RWPE2 (cell line): ENCODE measurements at places on chromosomes 11 and 22.

- no peak overlapping the region for H3K27ac ChIP-seq
- peaks cover 13% of the 10 kb centered on the region for H3K27me3 ChIP-seq
- H3K4me1 ChIP-seq, result peaks cover 6% of the 10 kb centered on the region
- H3K36me3 ChIP-seq, result no peaks in the 10 kb centered on the region
- no peak for DNase-seq
Observed at GRCh38 chr11:72642884-72643522, 31.2 kb downstream of the PDE2A start.

DNA sequence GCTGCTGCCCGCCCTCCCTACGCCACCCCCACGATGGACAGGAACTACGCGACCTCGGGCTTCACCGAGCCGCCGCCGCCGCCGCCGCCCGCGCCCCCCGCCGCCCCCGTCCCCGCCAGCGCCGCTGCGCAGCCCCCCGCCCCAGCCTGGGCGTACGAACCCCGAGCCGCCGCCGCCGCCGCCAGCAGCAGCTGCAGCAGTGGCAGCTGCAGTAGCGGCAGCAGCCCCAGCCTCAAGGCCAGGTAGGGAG, 407 bp downstream of the QSER1 start:
- peak overlapping the region; percentile 78 for H3K27ac ChIP-seq
- H3K36me3 ChIP-seq, result 0 out of 2 replicates have a peak, but pooled peaks cover 5% of the 10 kb centered on the region
- peaks cover 15% of the 10 kb centered on the region for H3K4me1 ChIP-seq
- H3K27me3 ChIP-seq, result no peaks in the 10 kb centered on the region
- H3K4me3 ChIP-seq, result peak overlapping the region; percentile 59
- no peak for DNase-seq

GRCh38 chr11:128498721-128499245, 88.6 kb downstream of the ETS1 start:
- H3K36me3 ChIP-seq, result peaks cover 65% of the 10 kb centered on the region
- no peak for DNase-seq
- H3K4me3 ChIP-seq, result no peak overlapping the region
- no peaks in the 10 kb centered on the region for H3K27me3 ChIP-seq

GRCh38 chr11:77066229-77067042, at the start of gene CAPN5:
TSS of gene CAPN5 (plus strand) at chr11:77066971. CDS start at chr11:77084887, 17,916 bp downstream.
- H3K4me3 ChIP-seq, result peak within 1 kb of the TSS; percentile 56
- DNase-seq, result peak; percentile 85
- H3K27me3 ChIP-seq, result no peaks in the 10 kb centered on the region
- no peaks in the 10 kb centered on the region for H3K36me3 ChIP-seq
- no peak within 1 kb of the TSS for H3K27ac ChIP-seq

- no peak for DNase-seq
- peak overlapping the region; percentile 71 for H3K27ac ChIP-seq
- H3K27me3 ChIP-seq, result no peaks in the 10 kb centered on the region
- peaks cover 28% of the 10 kb centered on the region for H3K4me1 ChIP-seq
Observed at GRCh38 chr22:46934746-46935491, 172.5 kb downstream of the TBC1D22A start.

DNA sequence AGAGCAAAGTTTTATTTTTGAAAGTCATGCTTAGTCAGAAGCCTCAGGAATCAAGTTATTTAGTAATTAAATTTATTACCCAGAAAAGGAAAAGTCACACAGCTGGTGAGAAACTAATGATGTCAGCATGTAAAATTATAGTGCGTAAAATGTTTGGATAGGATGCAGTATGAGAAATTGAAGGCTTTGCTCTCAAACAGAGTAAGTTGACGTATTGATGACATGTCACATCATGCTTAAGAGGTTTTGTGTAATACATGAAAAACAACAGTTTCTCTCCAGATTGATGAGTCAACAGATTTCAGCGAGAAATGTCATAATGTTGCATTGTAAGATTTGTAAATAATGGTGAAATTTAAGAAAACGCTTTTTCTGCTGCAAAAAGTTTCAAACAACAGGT, 769.8 kb downstream of the METTL15 start:
- no peak for DNase-seq
- peak overlapping the region; percentile 65 for H3K27ac ChIP-seq
- H3K4me1 ChIP-seq, result peaks cover 28% of the 10 kb centered on the region
- no peaks in the 10 kb centered on the region for H3K36me3 ChIP-seq
- no peaks in the 10 kb centered on the region for H3K27me3 ChIP-seq

DNA sequence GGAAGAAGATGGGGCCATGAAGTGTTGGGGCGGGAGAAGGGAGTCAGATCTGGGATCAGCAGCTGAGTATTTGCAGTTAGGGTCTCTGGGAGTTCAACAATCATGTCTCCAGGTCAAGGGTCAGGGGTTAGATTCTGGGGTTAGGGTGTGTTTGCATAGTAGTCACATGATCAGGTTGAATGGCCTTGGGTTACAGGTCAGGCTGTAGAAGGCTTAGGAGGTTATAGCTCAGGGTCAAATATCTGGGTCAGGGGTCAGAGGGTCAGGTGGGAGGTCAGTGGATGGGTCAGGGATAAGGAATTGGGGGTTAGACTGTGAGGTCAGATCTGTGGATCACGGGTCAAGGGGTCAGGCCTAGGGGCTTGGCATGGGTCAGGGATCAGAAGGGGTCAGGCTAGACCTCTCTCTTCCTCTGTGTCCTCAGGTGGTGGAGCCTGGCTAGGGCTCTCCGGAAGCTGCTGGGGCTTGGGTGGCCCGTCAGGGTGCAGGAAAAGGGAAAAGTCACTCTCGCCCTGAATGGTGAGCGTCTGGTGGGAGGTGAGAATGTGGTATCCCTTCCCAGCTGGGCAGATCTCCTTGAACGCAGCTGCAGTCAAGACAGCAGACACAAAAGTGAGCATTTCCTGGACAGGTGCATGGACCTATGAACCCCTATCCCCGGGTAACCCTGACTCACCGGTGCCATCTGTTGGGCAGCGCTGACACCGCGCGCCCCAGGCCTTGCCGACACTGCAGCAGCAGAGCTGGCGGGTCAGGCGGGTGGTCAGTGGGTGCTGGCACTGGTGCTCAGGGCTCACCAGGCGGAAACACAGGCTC, 6.4 kb downstream of the LTBP3 start:
- DNase-seq, result no peak
- H3K27ac ChIP-seq, result no peak overlapping the region
- H3K4me1 ChIP-seq, result peaks cover 17% of the 10 kb centered on the region
- no peak overlapping the region for H3K4me3 ChIP-seq
- no peaks in the 10 kb centered on the region for H3K27me3 ChIP-seq

DNA sequence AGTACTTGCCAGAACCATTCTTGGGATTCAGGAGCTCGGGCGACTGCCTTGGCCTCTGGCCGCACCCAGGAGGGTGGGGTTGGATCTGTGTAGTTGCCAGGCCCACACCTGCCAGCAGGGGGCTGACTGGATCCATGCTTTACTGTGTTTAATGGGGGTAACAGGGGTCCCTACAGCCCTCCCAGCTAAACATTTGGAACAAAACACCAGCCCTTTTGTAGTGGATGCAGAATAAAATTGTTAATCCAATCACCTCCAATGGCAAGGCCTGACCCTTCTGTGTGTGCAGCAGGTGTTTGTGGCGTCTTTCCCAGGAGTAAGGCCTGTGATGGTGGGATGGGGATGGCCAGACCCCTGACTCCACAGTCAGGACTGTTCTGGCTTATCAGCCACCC, 22.5 kb downstream of the SUN2 start:
- no peaks in the 10 kb centered on the region for H3K27me3 ChIP-seq
- peaks cover 86% of the 10 kb centered on the region for H3K36me3 ChIP-seq
- no peak overlapping the region for H3K4me3 ChIP-seq
- no peak overlapping the region for H3K27ac ChIP-seq

- no peaks in the 10 kb centered on the region for H3K27me3 ChIP-seq
- DNase-seq, result peak; percentile 54
- H3K4me3 ChIP-seq, result no peak overlapping the region
- no peaks in the 10 kb centered on the region for H3K36me3 ChIP-seq
Observed at GRCh38 chr11:2797741-2798361, 87.7 kb downstream of the CDKN1C start.

DNA sequence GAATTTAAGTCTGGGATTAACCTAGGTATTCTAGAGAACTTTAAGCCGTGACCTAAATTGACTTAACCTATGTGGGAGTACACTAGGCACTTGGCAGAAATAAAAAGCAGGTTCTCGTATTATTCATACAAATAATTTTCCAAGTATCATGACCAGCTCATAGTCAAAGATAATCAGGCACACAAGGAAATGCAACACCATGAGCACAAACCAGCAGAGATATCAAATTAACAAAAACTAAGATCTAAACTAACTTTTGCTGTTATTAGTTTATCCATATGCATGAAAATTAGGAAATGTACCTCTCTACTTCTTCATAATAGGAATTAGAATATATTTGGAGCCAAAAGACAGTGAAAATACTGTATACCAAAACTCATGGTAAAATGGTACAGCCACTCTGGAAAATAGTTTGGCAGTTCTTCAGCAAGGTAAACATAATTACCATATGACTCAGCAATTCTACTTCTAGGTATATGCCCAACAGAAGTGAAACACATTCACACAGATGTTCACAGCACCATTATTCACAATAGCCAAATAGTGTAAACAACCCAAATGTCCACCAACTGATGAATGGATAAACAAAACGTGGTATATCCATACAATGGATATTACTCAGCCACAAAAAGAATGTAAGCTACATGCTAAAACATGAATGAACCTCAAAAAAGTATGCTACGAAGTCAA, 154.1 kb downstream of the ENTHD1 start:
- no peak overlapping the region for H3K4me3 ChIP-seq
- no peaks in the 10 kb centered on the region for H3K36me3 ChIP-seq
- no peak for DNase-seq

DNA sequence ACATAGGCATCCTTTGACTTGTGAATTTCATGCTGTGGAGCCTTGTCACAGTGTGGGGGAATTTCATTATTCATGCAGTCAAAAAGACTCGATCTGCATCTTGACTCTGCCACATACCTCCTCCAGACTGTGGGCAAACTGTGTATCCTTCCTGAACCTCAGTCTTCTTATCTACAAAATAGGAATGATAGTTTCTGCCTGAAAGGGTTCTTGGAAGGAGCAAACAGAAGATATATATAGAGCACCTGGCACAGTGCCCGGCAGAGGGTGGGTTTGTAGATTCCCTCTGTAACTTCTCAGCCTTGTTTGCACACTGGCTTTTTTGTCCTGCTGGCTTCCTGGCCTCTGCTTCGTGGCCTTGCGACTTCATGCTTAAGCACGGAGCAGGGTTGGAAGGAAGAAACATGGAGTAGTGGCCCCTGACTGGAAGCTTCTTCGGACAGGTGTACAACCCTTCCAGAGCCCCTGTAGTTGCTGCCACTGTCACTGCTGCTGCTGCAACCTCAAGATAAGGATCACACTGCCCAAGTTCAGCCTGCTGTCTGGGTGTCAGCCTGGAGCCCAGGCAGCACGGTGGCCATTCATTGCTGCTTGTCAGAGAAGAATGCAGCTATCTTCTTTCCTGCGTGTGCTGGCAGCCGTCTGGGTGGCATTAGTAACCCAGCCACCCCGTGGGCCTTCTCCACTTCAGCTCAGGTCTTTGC, 106.4 kb downstream of the MICAL2 start:
- H3K27ac ChIP-seq, result no peak overlapping the region
- H3K36me3 ChIP-seq, result peaks cover 100% of the 10 kb centered on the region
- H3K4me1 ChIP-seq, result peaks cover 13% of the 10 kb centered on the region
- no peak for DNase-seq
- no peaks in the 10 kb centered on the region for H3K27me3 ChIP-seq

- peaks cover 5% of the 10 kb centered on the region for H3K4me1 ChIP-seq
- H3K27ac ChIP-seq, result no peak overlapping the region
- H3K27me3 ChIP-seq, result no peaks in the 10 kb centered on the region
- no peak for DNase-seq
Observed at GRCh38 chr22:24338726-24339451, 68.3 kb downstream of the SPECC1L start.

DNA sequence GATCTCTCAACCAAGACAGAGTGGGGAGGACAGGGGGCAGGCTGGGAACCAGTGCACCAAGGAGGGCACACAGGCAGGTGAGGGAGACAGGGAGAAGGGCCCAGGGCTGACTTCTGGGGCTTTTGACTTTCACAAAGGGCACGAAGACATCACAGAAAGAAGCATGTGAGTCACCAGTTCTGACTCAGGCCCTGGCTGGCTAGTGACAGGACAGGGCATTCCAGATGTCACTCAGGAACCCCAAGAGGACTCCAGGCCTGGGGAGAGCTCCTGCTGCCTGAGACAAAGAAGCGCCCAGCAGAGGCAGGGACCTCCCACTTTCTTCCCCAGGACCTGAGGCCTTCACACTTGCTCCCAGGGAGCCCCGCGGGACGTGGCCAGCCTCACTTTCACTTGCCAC, 497.2 kb downstream of the BUD13 start:
- DNase-seq, result no peak
- no peaks in the 10 kb centered on the region for H3K4me1 ChIP-seq
- no peaks in the 10 kb centered on the region for H3K36me3 ChIP-seq
- H3K27me3 ChIP-seq, result no peaks in the 10 kb centered on the region

DNA sequence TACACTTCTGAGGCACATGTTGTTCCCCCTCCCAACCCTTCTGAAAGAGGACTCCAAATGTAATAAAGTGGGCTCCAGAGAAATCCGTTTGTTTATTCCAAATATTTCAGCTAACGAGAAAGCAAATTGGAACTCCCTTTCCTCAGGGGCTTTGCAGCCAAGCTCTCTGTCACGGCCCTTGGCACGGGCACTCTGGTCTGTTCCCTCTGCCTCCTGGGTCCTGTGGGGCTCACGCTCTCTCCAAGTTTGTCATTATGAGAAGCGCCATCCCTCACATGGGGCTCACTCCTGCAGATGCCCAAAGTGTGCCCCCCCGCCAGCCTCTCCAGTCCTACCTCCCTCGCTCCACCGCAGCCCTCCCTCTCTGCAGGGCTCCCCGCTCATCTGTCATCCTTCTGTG, 125.4 kb upstream of the POU2AF2 start:
- no peaks in the 10 kb centered on the region for H3K27me3 ChIP-seq
- H3K27ac ChIP-seq, result no peak overlapping the region
- no peak overlapping the region for H3K4me3 ChIP-seq
- no peaks in the 10 kb centered on the region for H3K4me1 ChIP-seq

DNA sequence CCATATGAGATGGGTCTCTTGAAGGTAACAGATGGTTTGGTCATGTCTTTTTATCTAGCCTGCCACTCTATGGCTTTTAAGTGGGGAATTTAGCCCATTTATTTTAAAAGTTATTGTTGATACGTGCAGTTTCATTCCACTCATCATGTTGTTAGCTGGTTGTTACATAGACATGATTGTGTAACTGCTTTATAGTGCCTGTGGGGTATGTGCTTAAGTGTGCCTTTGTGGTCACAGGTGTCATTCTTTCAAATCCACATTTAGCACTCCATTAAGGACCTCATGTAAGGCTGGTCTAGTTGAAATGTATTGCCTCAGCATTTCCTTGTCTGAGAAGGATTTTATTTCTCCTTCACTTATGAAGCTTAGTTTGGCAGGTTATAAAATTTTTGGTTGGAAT, 263.8 kb upstream of the LUZP2 start:
- no peaks in the 10 kb centered on the region for H3K27me3 ChIP-seq
- H3K4me1 ChIP-seq, result no peaks in the 10 kb centered on the region
- H3K4me3 ChIP-seq, result no peak overlapping the region
- no peak for DNase-seq
- H3K36me3 ChIP-seq, result no peaks in the 10 kb centered on the region
